MG63 (cell line): ENCODE measurements at places on chromosomes 6 and 20.

DNA sequence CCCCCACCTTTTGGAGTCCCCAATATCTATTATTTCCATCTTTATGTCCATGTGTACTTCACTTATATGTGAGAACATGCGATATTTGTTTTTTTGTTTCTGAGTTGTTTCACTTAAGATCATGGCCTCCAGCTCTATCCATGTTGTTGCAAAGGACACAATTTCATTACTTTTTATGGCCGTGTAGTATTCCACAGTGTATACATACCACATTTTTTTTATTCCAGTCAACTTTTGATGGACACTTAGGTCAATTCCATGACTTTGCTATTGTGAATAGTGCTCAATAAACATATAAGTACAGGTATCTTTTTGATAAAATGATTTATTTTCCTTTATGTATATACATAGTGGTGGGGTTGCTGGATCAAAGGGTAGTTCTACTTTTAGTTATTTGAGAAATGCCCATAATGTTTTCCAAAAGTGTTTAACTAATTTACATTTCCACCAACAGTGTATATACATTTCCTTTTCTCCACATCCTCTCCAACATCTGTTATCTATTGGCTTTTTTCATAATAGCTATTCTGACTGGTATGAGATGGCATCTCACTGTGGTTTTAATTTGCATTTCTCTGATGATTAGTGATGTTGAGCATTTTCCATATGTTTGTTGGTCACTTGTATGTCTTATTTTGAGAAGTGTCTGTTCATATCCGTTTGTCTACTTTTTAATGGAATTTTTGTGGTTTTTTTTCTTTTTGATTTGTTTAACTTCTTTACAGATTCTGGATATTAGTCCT is 34.0 kb upstream of the COL10A1 start:
- no peak for DNase-seq

- no peak for DNase-seq
Measured at GRCh38 chr6:75546381-75546780, 52.8 kb upstream of the FILIP1 start.

DNA sequence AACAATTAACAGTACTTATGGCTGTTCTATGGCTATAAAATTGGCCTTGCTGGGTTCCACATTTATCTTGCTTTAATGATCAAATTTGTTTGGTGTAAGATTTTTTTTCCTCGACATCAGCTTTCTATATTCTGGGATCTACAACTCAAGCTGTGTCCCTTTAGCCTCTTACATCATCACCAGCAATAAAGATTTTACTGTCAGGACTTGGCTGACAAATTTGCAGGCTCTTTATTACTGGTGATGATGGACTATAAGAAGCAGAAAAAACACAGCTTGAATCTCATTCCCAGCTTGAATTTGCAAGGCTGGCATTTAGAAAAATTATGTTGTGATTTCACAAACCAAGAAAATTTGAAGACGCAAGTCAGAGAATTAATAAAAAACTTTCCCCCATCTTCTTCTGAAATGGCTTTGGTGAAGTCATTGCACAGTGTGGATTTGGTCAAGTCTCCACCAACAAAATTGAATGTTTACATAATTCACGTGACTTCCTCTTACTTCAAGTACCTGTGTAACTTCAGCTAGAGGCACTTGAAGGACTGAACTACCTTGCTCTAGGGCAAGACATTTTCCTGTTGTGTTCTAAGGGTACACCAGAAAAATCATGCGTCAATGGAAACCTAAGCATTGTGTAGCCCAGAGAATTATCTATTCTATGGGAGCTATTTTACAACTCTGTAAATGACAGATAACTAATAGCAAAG is 175.0 kb downstream of the CBLN4 start:
- DNase-seq, result no peak

DNA sequence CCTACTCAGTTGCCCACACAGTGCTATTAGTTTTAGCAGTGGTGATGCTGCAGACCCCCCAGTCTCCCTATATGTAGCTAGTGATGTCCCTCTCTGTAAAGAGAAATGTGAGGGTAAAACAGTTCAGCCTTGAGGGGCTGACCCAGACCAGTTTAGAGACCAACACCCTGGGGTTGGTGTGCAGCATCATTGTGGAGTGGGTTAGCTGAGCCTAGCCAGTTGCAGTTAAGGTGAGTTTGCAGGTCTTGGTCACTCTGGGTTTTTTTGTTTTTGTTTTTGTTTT is 401 bp upstream of the B3GALT4 start:
- DNase-seq, result no peak

DNA sequence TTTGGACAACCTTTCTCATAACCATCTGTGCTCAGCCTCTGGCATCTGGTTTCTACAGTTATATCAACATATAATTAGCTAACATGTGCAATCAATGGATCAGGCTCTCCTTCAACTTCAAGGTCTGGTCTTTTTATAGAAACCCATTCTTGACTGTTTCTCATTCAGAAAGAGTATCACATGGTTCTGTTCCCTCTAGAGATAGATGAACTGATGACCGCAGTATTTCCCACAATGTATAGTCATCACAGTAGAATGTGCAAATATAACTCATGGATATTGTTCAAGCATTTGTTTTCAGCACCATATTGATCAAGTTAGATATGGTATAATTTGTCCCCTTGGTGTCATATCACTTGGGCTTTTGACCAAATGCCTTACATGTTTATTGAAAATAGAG is 656.2 kb downstream of the FRK start:
- DNase-seq, result no peak

DNA sequence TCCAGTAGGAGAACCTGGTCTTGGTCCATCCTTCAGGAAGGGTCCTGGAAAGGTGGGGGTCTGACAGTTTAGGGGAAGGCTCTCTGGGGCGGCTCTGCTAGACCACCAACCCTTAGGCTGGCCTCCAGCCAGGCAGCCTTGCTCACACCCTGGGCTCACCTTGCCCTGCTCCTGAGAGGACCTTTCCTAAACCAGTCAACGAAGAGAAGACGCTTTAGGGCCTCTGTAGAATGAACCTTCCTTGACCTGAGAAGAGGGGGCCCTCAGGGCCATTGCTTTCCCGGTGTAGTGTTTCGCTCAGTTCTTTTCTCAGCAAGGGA is 1.1 kb downstream of the CDC25B start:
- no peak for DNase-seq
